AG09319 (cell line): ENCODE measurements at places on chromosomes 4 and X.

DNA sequence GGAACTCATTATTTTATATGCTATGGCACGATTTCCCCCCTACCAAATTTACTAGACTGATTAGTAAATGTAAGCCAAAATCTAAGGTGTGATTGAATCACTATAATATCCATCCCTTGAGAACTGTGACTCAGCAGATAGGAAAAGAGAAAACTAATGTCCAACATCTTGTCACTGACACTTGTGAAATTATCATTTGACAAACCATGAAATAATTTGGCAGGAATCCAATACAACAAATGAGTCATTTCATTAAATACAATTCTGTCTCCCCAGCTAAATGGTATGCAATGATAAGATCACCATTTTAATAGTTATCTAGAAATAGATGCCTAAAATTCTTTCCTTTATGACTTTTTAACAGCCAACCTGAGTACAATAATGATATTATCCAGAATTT, 462.3 kb downstream of the DMD start:
- DNase-seq = no peak

DNA sequence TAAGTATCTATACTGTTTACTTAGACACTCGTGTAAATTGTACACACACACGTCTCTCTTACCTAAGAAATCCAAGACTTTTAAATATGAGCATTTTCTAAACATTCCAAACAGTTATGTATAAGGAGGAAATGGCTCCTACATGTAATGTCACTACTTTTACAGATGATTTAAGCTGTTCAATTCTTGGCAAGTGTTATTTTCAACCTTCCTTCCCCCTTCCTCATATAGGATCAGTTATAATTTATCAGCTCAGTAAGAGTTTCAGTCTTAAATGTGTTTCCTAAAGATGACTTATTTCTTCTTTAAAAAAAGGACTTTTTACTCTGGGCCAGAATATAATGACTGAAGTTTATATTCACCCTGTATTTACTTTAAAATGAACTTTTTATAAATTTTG, 601.1 kb downstream of the ANKRD50 start:
- DNase-seq = no peak

DNA sequence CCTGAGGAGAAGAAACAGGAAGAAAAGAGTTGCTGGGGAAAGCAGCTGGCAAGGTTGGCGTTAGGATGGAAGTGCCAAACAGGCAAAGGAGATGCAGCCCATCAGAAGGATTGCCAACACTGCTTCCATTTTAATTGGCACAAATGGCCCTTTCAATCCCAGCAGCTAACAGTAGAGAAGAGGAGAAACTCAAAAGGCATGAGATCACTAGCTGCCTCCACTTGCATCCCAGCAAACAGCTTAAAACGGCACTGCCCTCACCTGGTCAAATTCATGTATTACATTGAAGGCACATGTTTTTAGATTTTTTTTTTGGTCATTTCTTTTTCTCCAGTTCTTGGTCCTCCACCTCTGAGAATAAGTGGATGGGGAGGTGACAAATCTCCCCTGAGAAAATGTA, 14.9 kb upstream of the LOC101059915 start:
- peak; percentile 30 for DNase-seq

DNA sequence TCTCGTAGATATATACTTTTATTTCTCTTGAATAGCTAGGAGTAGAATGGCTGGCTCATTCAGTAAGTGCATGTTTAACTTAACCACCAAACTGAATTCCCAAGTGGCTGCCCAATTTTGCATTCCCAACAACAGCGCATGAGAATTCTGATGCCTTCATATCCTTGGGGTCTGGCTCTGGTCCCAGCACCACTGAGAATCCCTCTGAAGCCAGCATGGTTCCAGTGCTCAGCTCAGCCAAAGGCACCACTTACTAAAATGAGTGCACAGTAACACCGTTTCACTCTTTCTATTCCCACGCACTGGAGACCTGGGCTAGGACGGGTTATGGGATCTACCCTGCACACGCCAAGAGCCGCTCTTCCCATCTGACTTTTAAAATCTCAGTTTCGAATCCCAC, 60.4 kb downstream of the CASP3 start:
- no peak for DNase-seq

GRCh38 chr4:7831330-7831729, 108.3 kb downstream of the AFAP1 start:
- peak; percentile 56 for DNase-seq

DNA sequence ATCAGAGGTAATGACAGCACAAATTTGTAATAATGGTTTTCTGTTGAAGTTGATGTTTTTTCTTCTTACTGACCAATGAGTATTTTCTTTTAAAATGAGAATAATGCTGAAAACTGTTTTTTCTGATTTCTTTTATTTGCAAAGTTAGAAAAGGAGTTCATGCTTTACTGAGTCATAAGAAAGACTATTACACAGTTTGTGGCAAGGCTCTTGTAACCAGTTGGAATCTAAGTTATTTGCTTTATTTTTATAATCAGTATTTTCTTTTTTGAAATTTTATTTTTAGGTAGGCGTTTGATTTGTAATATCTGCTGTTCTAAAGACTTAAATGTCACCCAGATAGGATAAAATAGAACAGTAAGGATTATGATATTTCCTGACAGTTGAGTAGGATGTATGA, 25.5 kb downstream of the ANAPC4 start:
- no peak for DNase-seq

- DNase-seq = no peak
These were observed 119.8 kb downstream of the PPARGC1A start for GRCh38 chr4:23770011-23770410.

DNA sequence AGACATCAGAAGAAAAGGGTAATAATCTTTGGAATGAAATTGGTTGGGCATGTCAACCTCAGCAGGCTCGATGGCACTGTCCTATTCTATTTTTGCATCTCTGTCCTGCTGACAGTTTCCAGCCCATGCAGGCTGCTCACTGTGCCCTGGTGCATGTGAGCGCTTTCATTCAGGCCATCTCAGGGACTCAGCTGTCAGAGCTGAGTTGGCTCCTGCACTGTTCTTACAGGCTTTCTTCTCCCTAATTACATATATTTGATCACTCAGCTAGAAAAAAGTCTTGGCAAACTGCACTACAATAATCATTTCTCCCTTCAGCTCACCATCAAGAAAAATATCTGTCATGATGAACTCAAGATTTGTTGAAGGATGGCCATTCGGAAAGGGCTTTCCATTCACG, 84.7 kb downstream of the RASL11B start:
- DNase-seq = no peak

- no peak for DNase-seq
These were observed 279.6 kb upstream of the PITX2 start for GRCh38 chr4:110902500-110902899.
